Activated CD4-positive, alpha-beta T cell treated with anti-CD3 and anti-CD28 coated beads for 1 hour (primary cell): ENCODE measurements at places on chromosomes 4 and X.

- no peak for DNase-seq
These were observed 30.1 kb upstream of the MAD2L1 start for GRCh38 chr4:120096508-120097297.

- no peak for DNase-seq
These were observed 38.0 kb upstream of the CXXC4 start for GRCh38 chr4:104532677-104533076.

GRCh38 chr4:5708449-5709206 lies at the start of gene EVC2:
EVC2 (minus strand) TSS chr4:5708559; CDS start chr4:5708513, 46 bp downstream.
- no peak for DNase-seq

- DNase-seq = no peak
These were observed 269.6 kb downstream of the GBA3 start for GRCh38 chr4:22962295-22962694.

DNA sequence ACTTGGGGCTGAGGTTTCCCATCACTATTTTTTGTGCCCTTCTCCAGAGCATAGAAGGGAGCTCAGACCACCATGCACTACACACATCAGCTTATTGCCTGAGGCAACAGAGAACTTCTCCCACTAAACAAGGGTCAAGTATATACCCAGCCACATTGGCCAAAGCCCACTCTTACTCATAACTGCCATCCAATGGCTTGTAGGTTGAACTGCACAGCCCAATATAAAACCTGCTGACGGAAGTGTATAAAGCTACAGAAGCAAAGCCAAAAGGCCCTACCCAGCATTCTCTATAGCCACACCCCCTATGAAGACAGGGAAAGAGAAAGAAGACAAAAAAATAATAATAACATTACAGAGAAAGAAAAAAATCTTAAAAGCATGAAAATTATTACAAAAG lies 139.7 kb downstream of the LRBA start:
- no peak for DNase-seq

DNA sequence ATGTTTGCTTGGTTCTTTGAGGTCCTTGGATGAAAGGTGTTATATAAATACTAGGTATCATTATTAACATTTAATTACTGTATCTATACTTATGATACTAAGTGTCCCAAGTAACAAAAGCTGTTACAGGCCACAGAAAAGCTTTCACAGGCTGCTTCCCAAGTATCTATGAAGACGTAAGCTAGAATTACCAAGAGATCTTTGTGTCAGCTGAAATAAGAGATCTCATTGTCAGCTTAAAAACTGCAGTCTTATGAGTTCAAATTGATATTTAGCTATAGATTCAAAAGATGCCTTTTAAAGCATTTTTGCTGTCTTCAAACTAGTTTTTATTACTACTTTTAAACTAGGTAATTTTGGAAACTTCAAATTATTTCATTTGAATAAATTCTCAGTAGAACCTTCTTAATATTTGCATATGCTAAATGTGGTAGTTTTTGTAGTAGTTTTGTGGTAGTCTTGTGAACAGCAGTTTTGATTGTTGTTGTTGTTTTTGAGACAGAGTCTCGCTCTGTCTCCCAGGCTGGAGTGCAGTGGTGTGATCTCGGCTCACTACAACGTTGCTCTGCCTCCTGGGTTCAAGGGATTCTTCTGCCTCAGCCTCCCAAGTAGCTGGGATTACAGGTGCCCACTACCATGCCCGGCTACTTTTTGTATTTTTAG lies 170.0 kb upstream of the RPL34 start:
- DNase-seq = no peak

GRCh38 chr4:76326515-76326914 lies 20.0 kb downstream of the STBD1 start:
- no peak for DNase-seq

DNA sequence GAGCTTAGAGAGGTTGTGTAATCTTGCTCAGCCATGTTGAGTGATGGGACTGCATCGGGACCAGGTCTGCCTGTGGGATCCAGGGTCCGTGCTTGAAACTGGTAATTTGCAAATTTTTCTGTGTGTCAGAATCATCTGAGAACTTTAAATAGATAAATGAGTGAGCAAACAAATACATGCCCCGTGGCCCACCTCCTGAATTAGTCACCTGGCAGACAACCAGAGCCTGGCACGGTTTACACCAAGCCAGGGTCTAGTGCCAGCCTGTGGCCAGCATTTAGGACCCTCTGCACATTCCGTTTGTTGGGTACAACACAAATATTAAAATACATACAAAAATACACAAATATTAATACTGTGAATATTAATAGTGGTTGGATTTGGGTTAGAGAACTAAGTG lies 90.6 kb upstream of the STOX2 start:
- DNase-seq = no peak

DNA sequence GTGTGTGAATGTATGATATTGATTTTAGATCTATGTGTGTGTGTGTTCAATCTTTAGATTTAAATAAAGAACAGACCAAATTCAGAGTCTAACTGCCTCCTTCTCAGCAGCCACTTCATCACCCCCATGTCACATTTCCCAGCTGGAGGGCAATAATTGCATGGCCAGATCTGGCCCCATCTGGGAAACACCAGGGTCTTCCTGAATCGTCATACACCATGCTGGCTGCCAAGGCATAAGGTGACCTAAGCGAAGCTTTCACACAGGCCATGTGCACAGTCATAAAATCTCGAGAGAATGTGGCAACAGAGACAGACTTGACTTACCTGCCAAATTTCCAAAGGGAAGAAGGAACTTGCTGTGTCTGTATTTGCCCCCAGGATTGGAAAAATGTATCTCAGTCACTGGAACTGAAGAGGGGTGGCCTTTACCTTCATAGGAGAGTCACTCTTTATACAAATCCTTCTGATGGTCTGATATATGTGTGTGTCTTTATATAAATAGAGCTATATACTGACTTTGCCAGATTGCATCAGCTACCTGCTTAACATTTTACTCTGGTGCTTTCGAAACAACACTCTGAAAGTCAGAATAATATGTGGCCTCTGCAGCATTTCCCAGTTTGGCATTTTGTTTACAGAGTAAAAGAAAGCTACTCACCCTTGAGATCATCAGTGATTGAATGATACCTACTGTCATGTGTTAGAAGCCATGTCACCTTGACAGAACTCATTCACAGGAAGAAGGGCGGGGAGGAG lies at the start of gene PLAC1:
Gene PLAC1 (minus strand): TSS at position 470 of the 758 bp plus-strand sequence. CDS start 91,789 bp downstream, outside the sequence.
- DNase-seq = no peak

GRCh38 chrX:149491812-149492211 lies 13.3 kb downstream of the IDS start:
- no peak for DNase-seq

DNA sequence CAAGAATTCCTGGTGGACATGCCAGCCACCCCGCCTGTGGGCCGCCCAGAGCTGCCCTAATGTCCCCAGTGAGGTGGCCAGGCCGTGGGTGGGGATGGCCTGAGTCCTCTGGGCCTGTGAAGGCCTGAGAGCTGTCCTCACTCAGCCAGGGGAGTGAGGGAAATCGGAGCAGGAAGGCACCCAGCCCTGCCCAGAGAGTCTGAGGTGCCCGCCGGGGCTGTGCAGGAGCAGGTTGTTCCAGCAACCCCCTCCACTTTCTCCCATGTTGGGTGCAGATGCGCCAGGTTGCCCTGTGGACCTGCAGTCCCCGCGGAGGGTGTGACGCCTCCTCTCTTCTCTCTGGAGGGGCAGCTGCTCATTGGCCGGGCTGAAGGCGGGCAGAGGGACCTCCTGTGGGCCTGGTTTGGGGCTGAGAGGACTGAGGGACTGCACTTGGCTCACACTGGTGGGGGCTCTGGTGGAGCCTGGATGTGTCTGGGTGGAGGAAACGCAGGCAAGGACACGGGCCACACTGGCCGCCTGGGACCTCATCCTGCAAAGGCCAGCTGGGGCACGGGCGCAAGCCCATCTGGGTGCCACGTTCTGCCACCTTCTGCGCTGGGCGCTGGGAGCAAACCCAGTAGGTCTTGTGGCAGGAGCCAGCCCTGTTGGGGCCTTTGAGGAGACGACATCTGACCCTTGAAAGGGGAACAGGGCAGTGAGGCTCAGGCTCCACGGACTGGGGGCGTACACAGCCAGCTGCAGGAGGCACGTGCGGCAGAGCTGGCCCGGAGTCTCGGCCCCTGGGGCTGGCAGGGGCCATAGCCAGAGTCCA lies 14.0 kb downstream of the DOK7 start:
- DNase-seq = no peak

- no peak for DNase-seq
These were observed 29.0 kb downstream of the PDHA1 start for GRCh38 chrX:19372547-19373331.

DNA sequence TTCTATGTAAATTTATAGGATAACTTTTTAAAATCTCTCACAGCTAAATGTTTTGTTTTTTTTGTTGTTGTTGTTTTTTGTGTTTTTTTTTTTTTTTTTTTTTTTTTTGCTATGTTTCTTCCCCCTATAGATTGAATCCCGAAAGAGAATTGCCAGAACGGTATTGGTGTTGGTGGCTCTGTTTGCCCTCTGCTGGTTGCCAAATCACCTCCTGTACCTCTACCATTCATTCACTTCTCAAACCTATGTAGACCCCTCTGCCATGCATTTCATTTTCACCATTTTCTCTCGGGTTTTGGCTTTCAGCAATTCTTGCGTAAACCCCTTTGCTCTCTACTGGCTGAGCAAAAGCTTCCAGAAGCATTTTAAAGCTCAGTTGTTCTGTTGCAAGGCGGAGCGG lies 4.1 kb downstream of the BRS3 start:
- DNase-seq = no peak

DNA sequence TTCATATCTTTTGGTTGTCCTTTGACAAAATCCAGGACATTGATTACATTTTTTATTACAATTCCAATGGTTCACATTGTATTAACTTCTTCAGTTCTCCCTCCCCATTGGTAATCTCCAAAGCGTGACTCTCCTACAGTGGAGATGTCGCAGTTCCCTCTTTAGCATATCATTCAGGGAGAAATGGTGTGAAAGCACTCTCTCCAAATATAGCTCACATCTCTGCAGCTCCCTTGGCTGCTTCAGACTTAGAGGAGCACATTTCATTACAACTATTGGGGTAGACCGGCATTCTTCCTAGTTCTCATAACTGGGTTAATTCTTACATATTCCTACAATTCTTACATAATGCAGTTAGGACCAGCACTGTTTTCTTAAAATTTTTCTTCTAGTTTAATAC lies 25.3 kb downstream of the RNF150 start:
- no peak for DNase-seq

GRCh38 chr4:101199507-101200285 lies 147.6 kb downstream of the PPP3CA start:
- no peak for DNase-seq

DNA sequence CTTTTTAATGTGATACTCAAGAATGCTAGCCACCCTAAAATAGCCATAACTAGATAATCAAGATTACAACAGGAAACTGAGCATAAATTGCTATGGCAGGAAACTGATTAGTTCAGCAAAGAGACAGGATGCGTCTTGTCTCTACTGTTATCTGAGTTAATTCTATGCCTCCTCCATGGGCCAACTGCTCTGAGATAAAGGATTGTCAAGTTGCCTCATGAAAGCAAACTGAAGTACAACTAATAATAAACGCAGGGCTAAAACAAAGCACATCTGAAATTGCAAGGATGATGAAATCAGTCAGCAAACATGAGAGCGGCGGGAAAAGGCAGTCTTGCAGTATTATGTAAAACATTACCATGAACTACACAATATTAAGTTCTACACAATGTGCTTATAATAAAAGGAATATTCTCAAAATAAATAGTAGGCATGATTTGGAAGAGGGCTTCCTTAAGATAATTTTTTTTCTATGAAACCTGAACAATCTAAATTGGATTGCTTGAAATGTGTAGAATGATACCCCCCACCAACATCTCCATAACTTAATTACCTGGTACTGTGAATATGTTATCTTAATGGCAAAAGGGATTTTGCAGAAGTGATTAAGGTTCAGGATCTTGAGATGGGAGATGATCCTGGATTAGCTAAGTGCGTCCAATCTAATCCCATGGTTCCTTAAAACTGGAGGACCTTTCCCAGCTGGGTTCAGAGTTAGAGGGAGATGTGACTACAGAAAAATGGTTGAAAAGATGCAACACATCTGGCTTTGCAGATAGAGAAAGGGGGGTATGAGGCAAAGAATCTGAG lies 65.9 kb downstream of the ANTXR2 start:
- no peak for DNase-seq

DNA sequence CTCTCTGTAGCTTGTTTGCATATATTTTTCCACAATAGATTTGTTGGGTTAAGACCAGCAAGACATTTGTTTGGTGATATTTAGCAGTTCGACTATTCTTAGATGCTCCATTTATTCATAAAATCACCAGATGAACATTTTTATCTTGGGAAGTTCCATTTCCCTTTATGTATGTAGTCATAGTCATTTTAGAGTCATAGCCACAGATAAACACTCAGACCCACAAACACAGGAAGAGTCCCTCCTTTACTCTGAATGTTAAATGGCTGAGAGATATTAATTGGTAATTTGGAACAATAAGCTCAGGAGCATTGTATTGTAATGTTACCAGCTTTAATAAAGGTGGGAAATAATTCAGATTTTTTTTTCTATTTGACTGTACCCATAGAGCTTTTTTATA lies 1608.7 kb downstream of the STIM2 start:
- DNase-seq = no peak

GRCh38 chr4:108058685-108059440 lies 69.2 kb downstream of the HADH start:
- DNase-seq = no peak

DNA sequence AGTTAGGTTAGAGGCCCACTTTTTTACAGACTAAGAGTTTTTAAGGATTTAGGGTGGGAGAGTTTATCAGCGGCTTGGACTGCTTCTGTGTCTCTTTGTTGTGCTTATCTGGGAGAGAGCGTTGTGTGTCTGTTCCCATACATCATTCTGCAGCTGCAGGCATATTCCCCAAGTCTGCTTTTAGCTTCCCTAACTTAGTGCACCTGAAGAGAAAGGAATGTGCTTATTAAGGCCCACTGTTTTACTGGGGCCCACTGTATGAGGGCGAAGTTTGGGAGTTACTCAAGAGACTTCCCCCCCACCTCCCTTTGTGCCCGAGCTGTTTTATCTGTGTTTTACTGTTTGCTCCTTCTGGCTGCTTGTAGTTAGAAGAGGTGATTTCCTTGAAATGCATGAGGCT lies 31.9 kb downstream of the ART3 start:
- DNase-seq = no peak

- DNase-seq = no peak
These were observed 128.1 kb downstream of the CAMK2D start for GRCh38 chr4:113633467-113633866.
